ENCODE measurements at places on chromosomes 6 and 20.

GRCh38 chr20:16158976-16159286 is 414.3 kb downstream of the KIF16B start:
- no peak for DNase-seq

DNA sequence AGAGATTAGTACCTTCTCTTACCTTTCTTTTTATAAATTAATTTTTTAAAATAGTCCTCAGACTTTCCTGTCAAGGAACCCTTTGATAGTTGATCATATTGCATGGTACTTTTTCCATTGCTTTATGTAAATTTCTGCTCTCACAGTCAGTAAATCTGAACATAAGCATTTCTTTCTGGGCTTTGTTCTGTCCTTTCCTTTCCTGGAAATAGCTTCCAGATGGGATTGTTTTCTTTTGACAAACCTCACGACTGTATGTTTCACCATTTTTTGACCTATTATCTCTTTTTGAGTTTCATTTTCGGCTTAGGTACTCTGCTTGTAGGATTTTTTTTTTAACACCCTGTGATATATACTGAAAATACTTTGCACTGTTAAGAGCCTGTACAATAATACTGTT is 32.6 kb downstream of the UTRN start:
- peak; percentile 62 for DNase-seq

GRCh38 chr6:49636713-49637349 is at the start of gene RHAG:
TSS of gene RHAG (minus strand) at chr6:49636839. CDS start at chr6:49636812, 27 bp downstream.
- DNase-seq: no peak

DNA sequence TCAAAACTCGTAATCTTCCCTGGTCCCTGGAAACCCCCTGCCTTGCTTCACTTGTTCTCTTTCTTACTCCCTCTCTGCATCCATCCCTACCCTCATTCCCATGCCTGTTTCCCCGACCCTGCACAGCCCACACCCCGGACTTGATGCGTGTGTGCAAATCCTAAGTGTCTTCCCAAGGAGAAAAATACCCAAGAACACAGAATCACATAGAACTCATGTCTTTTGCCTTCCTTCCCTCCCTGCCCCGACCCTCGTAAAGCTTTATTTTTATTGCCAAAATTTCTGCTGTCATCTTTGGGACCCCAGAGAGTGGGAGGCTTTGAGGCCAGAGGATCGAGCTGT is 169.6 kb upstream of the PMEPA1 start:
- no peak for DNase-seq

DNA sequence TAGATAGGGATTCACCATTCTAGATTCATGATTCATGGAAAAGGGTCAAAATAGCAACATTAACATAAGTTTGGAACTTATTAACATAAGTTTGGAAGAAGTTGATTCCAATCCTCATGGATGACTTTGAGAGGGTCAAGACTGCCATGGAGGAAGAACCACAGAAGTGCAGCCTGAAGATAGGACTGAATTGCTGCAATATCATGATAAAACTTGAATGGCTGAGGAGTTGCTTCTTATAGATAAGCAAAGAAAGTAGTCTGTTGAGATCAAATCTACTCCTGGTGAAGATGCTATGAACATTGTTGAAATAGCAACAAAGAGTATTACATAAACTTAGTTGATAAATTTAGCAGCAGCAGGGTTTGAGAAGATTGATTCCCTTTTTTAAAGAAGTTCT is 62.2 kb downstream of the GMDS start:
- no peak for DNase-seq

DNA sequence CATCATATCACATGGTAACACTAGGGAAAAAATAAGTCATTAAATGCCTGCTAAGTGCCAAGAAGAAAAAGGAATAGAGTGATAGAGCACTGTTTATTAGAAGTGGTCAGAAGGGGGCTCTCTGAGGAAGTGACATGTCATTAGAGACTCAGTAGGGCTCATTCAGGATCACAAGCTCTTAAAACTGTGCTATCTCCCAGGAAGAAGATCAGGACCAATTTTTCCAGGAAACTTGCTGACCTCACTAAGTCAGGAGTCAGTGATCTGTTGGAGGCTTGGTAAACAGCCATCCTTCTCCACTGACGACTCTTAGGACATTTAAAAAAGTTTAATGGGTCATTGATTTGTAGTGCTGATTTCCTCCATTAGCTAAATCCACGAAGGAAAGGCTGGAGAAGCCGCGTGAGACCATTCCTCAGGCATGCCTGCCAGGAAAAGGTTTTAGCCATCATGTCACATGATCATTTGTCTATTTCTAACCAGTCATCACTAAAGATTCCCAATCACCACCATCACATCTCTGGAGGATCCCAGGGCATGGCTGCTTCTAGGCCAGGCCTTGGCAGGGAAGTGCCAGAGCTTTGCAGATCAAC is 5.9 kb upstream of the PTPN1 start:
- DNase-seq: no peak

- no peak for DNase-seq
Measured at GRCh38 chr6:2460216-2460745, 214.9 kb upstream of the GMDS start.

- DNase-seq: no peak
Measured at GRCh38 chr6:64231928-64232327, 596.3 kb downstream of the PHF3 start.

GRCh38 chr6:5208057-5208456 is 52.7 kb downstream of the LYRM4 start:
- no peak for DNase-seq

DNA sequence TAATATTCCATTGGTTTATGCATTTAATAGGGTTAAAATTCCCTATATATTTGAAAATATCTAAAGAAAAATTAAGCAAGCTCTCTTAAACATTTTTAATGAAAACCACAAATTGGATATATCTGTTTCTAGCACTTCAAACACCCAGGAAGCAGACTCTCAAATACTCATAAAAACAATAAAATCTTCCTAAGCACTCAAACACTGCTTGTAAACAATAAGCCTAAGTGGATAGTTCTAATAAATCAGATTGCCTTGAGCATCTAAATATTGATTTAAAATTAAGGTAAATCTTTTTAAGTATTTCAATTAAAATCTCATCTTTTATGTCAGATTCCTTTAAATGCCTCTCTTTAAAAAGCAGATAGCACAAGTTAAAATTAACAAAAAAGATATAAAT is 254.4 kb downstream of the KCNQ5 start:
- DNase-seq: no peak

- DNase-seq: no peak
Measured at GRCh38 chr6:168851460-168852375, 401.9 kb downstream of the THBS2 start.

GRCh38 chr6:104613416-104614001 is 246.2 kb downstream of the HACE1 start:
- DNase-seq: no peak

- peak; percentile 19 for DNase-seq
Measured at GRCh38 chr6:49462071-49462470, 982 bp downstream of the MMUT start.

- no peak for DNase-seq
Measured at GRCh38 chr6:170376386-170377043, 70.0 kb downstream of the FAM120B start.

DNA sequence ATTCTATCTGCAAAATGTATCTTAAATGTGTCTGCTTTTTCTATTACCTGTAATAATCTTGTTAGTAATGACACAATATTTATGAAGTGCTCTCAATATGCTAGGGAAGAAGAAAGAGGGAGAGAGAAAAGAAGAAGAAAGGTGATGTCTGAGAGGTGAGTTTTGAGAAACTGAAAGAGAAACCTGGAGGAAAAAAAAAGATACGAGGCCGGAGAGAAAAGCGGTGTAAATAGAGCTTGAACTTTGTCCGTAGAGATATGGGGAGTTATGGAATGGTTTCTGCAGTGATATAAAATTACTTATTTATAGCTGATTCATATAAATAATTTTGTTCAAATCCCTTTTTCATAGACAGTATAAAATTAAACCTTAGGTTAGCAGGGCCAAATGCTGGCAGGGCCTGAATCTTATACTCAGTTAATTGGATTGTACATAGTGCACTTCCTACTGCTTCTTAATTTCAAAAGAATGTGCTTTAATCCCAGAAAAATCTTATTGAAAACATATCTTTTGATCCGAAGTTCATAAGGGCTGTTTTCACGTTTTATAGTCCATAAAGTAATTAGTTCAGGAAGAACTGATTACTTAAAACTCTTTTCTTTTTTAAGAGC is 43.0 kb downstream of the MYB start:
- no peak for DNase-seq

GRCh38 chr6:76776876-76777275 is 686.4 kb downstream of the HTR1B start:
- DNase-seq: peak; percentile 70

DNA sequence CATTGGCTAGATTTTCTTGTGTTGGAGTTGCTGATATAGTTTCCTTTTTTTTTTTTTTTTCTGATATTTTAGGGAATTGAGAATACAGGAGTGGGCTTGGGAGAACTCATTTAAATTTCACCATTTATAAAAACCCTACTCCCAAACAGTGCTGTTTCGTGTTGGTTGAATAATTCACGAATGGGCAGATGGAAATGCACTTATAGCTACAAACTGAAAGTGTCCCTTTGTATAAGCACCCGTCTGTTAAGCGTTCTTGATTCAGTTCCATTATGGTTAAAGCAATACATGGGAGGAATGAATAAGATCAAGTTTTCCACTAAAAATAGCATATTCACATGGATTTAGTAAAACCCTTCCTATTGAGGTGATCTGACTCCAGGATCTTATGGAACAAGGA is 122.2 kb upstream of the ARG1 start:
- DNase-seq: no peak

- peak; percentile 85 for DNase-seq
Measured at GRCh38 chr6:3943331-3943765, 94.2 kb downstream of the FAM50B start.

- no peak for DNase-seq
Measured at GRCh38 chr20:17992224-17992637, 23.4 kb downstream of the MGME1 start.

DNA sequence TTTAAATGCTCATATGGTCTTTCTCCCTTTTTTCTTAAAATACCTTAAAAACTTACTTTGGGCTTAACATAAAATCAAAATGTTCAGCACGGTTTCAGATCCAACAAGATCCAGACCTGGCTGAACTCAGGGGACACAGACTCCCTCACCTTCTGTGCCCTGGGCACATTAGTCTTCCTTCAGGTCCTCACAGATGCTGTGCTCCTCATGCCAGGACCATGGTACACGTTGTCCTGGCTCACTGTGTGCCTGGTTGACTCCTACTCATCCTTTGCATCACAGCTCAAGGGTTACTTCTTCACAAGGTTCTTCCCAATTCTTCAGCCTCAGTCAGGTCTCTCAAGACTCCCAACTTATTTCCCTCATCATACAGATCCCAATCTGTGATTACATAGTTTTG is 73.6 kb upstream of the TCF21 start:
- DNase-seq: no peak

- peak; percentile 82 for DNase-seq
Measured at GRCh38 chr6:35370124-35370741, 27.9 kb downstream of the PPARD start.

- peak; percentile 84 for DNase-seq
Measured at GRCh38 chr20:52083627-52084232, 107.8 kb downstream of the ZFP64 start.

DNA sequence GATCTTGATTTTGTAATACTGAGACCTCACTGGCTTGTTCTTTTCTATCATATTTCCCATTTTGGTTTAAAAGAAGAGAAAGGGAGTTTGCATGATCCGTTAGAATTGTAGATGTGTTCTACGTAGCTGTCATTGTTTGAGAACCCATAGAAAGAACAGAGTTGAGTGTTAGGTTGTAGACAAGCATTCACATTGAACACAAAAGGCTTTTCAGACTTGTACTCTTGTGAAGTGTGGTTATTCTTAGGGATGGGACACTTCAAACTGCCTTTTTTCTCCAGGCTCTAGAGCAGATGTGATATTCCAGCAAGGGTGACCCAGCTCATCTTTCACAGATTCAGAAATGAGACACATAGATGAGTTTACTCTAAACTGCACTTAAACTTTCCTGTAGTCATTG is 19.9 kb downstream of the FOXO3 start:
- no peak for DNase-seq

DNA sequence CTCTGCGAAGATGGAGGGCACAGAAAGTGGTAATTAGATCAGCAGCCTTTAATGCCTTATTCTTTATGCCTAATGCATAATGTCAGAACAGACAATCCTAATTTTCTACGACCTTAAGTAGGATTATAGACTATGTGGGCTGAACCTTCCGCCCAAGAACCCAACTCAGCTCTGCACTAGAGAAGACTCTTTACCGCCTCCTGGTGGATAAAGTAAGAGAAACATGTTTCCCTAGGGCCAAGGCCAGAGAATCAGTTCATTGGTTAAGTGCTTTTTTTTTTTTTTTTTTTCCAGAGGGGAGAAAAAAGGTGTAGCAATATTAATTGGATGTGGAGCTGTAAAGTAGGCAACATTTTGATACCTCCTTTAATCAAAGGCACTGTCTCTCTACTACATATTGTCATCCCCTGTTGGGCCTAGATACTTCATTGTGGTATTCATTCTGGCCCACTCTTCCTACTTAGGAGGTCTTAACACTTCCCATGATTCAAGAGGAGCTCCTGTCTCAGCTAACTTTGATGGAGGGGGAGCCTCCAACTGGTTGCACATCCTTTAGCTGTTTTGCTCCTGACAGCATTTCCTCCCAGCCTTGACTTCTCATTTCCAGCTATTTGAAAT is 124.9 kb upstream of the NRN1 start:
- peak; percentile 56 for DNase-seq

DNA sequence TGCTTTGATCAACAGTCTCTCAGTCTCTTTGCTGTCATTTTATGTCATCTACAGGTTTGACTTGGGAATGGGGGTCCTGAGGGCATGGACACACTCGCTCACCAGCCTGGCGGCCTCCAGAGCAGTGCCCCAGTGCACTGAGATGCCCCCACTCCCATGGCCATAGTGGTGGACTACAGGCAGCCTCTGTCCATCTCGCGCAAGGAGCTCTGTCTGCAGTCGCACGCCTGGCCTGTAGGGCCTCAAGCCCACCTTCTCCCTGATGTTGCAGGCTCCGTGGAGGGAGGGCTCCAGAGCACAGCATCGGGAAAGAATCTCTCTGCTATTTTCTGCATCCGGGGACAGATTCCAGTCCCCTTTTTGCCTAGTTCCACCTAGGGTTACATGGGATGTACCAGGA is 22.6 kb downstream of the DDO start:
- no peak for DNase-seq

GRCh38 chr6:113292646-113293422 is 564.3 kb upstream of the MARCKS start:
- DNase-seq: no peak

GRCh38 chr6:152552616-152553209 is 84.4 kb downstream of the SYNE1 start:
- peak; percentile 91 for DNase-seq

DNA sequence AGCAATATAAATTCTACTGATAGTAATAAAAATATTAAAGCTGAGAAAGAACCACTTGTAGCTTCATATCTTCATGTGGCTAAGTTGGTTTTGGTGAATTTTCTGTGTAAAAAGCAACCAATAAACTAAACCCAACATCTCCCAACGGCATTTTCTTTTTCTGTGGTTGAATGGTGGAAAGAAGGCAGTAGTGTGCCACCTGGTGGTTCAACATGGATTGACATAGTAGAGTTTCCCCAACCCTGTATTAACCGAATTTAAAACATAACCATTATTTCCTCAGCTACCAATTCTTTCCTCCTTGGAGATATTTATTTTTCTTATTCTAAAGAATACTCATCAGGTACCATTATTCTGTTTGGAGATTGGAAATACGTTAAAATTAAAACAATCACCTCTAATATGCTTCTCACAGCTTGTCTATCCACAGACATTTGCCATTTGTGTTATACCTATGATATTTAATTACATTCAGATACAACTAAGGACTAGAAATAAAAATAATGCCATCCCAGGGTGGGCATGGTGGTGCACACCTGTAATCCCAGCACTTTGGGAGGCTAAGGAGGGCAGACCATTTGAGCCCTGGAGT is 117.1 kb upstream of the EEF1E1 start:
- DNase-seq: peak; percentile 76

Data from dermis blood vessel endothelial cell (primary cell).